Activated CD8-positive, alpha-beta memory T cell treated with anti-CD3 and anti-CD28 coated beads for 4 hours (primary cell): ENCODE measurements at places on chromosomes 3 and 15.

GRCh38 chr3:45616158-45616557, 21.6 kb downstream of the LIMD1 start:
- DNase-seq = no peak

- DNase-seq = no peak
Observed at GRCh38 chr15:39270221-39270855, 310.5 kb upstream of the THBS1 start.

DNA sequence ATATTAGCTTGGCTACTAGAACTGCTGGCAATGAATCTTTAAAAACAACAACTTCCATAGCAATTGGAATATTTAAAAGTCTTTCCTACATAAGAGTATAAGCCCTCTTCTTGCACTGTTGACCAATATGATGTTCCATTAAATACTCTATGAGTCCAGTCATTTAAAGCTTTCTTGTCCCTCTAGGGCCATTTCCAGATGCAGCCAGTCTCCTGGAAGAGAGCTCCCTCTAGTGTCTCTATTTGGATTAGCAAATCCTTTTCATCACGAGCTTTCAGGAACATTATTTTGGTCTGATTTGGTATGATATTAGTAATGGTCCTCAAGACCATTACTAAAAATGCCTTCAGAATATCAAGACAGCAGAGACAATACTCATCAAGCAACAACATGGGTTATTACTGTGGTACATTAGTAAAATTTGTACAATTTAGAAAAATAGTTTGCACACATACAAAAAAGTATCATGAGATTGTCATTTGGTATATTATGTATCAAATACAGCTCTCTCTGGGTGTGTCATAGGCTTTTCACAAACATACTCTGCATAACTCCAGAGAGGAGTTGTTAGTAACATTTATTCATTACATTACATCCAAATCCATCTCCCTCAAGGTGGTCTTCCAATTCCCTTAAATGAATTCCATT, 101.3 kb downstream of the DPH6 start:
- DNase-seq = no peak

DNA sequence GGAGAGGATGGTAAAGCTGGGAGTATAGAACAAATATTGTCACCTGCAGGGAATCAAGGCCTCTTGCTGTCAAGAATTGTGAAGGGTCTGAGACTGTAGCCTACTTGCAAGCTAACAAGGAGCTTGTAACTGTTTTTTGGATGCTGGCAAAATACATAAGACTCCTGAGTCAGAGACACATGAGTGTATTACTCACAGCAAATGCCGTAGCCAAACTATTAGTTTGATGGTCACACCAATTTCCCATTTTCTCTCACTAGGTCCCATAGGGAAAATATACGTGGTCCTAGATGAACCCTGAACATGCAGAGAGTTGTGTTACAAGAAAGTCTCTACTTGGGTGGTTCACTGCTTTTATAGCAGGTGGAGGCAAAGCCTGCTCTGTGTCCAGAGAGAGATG, 44.7 kb upstream of the LIPC start:
- no peak for DNase-seq

DNA sequence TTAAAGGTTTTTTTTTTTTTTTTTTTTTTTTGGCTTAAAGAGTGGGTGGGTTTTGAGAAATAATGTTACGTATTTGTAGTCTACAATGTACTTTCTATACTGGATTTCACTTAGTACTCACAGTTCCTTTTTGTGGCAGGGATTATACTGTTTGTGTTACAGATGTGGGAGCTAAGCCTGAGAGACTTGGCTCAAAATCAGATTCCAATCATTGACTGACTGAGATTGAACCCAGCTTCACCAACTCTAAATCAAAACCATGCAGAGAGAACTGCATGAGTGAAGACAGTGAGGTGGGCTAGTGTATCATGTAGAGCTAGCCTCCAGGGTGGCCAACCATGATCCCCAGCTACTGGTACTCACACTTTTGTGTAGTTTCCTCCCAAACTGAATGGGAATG, 68.0 kb downstream of the TMEM108 start:
- no peak for DNase-seq

GRCh38 chr3:104556372-104557078, 810.2 kb upstream of the ALCAM start:
- no peak for DNase-seq

- no peak for DNase-seq
Observed at GRCh38 chr3:32816439-32817256, 1.1 kb upstream of the TRIM71 start.

DNA sequence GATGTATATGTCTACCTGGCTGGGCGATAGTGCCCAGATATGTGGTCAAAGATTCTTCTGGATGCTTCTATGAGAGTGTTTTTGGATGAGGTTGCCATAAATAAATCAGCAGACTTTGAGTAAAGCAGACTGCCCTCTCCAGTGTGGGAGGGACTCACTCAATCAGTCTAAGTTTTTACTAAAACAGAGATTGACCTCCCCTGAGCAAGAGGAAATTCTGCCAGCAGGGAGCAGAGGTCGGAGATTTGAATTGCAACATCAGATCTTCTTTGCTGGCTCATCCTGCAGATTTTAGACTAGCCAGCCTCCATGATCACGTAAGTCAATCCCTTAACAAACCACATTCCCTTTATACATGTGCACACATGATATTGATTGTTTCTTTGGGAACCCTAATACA, 300.9 kb downstream of the MCTP2 start:
- no peak for DNase-seq

DNA sequence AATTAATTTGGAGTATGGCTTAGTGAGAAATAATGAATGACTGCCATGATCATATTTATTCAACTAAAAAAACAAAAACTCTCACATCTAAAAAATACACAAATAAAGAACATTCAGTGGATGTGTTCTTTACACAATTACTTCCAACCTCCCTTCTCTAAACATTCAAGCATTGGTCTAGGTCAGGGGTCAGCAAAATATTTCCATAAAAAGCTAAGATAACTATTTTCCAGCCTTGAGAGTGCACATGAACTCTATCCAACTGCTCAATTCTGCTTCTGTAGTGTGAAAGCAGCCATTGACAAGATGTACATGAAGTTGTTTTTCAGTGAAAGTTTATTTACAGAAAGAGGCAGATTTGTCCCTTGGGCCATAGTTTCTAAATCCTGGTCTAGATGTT, 406.3 kb downstream of the MAGI1 start:
- DNase-seq = no peak

- no peak for DNase-seq
Observed at GRCh38 chr3:157375342-157375986, 61.2 kb upstream of the PTX3 start.

- DNase-seq = no peak
Observed at GRCh38 chr3:120642368-120642948, 39.6 kb downstream of the HGD start.

DNA sequence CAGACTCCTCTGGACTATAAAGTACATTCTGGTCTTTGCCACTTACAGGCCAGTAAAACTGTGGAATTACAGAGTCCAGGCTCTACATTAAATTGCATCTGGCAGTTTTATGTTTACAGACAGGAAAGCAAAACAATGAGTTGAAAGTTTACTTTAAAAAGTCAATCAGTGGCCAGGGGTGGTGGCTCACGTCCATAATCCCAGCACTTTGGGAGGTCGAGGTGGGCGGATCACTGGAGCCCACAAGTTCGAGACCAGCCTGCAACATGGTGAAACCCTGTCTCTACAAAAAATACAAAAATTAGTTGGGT, 53.8 kb downstream of the TM4SF4 start:
- no peak for DNase-seq

- DNase-seq = no peak
Observed at GRCh38 chr15:68592544-68592943, 13.8 kb downstream of the CORO2B start.

GRCh38 chr3:71421475-71421819, 162.1 kb downstream of the FOXP1 start:
- no peak for DNase-seq

DNA sequence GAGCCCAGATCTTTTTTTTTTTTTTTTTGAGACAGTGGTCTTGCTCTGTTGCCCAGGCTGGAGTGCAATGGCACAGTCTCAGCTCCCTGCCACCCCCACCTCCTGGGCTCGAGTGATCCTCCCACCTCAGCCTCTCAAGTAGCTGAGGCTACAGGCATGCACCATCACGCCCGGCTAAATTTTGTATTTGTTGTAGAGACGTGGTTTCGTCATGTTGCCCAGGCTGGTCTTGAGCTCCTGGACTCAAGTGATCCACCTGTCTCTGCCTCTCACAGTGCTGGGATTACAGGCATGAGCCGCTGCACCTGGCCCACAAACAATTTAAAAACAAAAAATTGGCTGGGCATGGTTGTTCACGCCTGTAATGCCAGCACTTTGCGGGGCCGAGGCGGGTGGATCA, 22.6 kb upstream of the SLC6A6 start:
- DNase-seq = no peak

DNA sequence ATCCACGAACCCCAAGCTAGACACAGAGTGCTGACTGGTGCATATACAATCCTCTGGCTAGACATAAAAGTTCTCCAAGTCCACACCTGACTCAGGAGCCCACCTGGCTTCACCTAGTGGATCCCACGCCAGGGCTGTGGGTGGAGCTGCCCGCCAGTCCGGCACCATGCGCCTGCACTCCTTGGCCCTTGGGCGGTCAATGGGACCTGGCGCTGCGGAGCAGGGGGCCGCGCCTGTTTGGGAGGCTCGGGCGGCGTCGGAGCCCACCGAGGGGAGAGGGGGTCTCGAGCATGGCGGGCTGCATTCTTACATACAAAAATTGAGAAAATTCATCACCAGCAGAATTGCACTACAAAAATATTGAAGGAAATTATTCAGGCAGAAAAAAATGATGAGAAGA, 120.7 kb upstream of the FAN1 start:
- no peak for DNase-seq

DNA sequence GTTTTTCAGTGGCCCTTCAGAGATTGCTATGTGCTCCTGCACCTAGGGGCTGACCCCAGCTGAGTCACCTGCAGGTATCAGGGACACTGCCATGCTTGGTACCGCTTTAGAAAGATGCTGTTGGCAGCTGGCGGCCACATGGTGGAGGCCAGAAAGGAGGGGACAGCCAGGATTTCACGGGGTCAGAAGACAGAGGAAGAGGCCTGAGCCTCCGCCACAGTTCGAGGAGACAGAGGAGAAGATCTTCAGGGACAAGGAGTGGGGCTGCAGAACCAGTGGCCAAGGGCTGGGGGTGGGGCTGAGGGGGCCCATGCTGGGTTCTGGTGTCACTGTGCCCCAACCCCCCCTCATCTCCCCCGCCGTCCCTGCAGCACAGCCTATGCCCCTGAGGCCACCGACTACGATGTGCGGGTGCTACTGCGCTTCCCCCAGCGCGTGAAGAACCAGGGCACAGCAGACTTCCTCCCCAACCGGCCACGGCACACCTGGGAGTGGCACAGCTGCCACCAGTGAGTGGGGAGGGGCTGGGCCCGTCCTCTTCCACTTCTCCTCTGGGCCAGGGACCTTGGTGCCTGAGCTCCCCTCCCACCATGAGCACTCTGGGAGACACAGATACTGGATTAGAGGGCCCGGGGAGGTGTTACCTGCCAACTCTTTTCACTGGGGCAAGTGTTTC, 19.9 kb downstream of the LOXL1 start:
- DNase-seq = no peak

DNA sequence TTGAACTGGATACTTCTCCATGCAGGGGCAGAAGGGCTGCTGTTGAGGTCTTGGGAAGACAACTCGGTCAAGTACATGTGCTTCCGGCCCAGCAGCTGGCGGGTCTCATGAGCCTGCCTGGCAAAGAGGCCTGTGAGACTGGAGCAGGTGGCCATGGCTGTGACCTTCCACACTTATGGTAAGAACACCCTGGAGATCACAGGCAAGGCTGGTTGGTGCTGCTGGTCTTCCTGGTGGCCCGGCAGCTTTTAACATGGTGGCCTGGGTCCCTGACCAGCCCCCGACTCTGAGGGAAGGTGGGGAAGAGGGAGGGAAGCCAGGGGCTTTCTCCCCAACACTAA, 15.4 kb downstream of the CHRD start:
- no peak for DNase-seq

GRCh38 chr3:46114323-46114988, 87.2 kb upstream of the XCR1 start:
- no peak for DNase-seq

- peak; percentile 35 for DNase-seq
Observed at GRCh38 chr3:50503504-50504342, at the start of gene CACNA2D2. CACNA2D2 (minus strand) TSS chr3:50503634; CDS start chr3:50503423, 211 bp downstream.

DNA sequence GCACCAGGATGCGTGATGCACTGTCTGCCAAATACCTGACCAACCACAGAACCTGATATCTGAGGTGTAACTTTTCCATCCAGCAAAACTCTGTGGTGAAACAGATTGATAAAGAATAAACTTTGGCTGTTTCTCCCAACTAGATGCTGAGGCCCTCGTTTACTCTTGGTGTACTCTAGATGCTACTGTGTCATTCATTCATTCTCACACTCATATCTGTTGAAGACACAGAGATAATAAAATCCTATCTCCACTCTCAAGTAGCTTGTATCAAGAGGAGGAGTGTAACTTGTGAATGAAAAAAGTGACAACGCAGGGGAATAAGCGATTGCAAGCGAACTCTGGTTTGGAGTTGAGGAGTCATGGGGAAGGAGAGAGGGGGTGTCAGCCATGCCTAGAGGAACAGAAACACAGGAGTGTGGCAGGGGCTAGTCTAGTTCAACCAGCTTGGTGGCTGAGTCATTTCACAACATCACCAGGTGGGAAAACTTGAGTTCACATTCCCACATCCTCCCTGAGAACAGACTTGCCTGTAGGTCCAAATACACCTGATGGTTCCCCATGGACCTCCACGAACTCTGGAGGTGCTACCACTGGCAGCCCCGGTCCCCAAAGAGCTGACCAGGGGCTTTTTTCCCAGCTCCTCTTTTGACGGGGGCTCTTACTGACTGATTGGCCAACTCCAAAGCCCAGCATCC, 73.3 kb upstream of the SNRK start:
- no peak for DNase-seq

DNA sequence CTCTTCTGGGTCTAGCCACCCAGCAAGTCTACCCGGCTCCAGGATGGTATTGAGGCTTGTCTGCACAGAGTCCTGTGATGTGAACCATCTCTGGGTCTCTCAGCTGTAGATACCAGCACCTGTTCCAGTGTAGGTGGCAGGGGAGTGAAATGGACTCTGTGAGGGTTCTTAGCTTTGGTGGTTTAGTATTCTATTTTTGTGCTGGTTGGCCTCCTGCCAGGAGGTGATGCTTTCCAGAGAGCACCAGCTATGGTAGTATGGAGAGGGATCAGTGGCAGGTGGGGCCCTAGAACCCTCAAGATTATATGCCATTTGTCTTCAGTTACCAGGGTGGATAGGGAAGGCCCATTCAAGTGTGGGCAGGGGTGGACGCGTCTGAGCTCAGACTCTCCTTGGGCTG, 283.4 kb upstream of the LYSMD4 start:
- no peak for DNase-seq

DNA sequence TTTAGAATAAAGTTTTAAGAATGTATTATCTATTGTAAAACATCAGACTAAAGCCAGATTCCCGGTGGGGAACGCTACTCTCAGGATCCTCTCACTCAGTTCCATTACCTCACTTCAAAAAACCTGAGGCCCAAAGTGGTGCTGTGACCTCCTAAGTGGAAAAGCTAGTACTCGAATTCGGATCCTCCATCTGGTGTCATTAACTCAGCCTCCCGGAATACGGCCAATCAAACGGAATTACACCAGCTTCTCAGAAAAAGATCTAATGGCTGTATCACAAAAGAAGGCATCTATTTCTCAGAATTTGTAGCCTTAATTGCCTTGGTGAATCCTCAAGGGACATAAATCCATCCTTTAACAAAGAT, 627 bp downstream of the ACAD11 start:
- no peak for DNase-seq
